Motor neuron (in vitro differentiated cells): ENCODE measurements at places on chromosomes 11 and 22. TPM values are rescaled to one million over a fixed set of nuclear protein-coding genes. Genes with fewer than 3 reads are reported as not detected.

GRCh38 chr11:118988280-118988679, 9.7 kb upstream of the CENATAC start:
- ATAC-seq = no peak

DNA sequence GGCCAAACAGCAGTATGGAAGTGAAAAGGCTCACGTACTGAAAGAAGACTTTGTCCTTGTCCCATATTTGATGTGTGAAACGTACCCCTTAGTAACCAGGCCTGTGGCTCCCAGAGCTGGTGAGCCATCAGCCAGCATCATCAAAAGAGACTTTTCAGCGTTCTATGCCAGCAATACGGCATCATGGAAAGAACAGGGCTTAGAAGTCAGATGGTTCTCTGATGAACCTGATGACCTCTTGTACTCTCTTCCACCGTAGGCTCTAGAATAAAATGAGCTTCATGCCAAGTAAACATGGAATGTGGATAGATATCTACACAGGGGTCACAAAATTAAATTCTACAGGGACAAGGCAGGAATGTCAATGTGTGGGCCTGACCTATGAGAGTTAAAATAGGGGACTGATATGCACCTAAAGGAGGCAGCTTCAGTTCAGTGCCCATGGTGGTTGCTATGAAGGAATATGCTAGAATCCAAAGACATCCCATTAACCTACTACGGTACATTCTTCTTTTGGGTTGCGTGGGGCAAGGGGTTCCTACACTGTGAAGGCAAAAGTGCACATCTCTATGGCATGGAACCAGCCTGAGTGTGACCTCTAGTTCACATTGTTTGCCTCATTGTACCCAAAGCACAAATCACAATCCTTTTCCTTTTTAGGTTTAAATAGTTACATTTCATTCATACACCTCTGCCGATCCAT, 130.6 kb downstream of the ETS1 start:
- ATAC-seq = no peak

- peak; percentile 4 for ATAC-seq
Observed at GRCh38 chr11:555227-555779, 5.2 kb downstream of the LMNTD2 start.

DNA sequence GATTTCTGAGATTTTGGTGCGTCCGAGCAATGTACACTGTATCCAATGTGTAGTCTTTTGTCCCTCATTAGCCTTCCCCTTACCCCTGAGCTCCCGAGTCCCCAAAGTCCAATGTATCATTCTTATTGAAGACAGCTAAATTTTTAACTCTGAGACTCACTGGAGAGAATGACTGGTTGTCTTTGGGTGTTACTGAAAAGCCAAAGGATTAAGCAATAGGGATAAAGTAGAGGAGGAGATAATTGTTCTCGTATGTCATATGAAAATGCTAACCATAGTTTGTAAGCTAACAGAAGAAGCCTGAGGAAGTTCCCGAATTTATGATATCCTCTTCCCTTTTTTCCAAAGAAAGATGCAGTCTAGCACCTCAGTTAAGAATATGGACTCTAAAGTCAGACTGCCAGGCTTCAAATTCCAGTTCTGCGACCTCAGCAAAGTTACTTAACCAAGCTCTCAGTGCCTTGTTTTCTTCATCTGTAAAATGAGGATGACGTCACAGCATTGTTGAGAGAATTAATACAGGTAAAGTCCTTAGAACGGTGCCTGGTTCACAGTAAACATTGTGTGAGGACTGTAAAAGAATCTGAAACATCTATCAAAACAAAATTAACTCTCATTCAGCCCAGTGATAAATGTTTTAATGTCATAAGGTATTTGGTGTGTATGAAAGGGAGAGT, 1.6 kb upstream of the MSANTD2 start:
- no peak for ATAC-seq

DNA sequence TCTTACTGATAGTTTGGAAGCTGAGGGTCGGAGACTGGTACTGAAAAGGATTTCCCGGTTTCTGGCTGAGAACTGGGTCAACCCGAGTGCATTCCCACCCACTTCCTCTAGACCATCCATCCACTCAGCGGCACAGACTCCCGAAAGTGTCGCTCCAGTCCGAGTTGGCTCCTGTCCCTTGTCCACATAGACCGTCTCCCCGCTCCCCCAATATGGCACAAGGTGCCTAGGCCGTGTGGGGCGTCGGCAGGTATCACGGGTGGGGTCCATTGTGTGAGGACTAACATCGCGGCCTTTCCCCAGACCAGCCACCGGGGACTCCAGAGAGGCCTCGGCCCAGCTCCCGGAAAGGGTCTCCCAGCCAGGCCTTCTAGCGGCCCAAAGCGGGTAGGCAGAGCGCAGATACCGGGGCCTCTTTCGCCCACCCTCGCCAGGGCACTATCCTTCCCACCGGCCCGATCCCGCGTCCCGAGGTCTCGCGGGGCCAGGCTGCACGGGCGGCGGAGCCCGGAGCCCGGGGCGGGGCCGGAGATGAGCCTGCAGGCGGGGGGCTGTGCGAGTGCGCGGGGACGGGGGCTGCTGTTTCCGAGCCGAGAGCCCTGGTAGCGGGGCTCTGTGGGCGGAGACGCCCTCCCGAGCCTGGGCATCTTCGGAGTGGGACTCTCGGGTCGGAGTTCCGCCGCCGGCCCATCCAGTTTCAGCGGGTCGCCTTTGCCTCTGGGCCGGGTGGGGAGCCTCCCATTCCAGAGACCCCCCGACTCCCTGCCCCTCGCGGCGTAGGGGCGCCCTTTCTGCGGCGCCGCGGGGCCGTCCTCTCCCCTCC, 21.1 kb downstream of the SERPINH1 start:
- ATAC-seq = peak; percentile 92

RGL4 gene
- 0.36 and 1.0 TPM in 2 replicates for total RNA-seq

GRCh38 chr11:46122945-46123715, 1.9 kb upstream of the PHF21A start:
- no peak for ATAC-seq

CHRM1 gene
- total RNA-seq = 0.05 and 0.13 TPM in 2 replicates

DNA sequence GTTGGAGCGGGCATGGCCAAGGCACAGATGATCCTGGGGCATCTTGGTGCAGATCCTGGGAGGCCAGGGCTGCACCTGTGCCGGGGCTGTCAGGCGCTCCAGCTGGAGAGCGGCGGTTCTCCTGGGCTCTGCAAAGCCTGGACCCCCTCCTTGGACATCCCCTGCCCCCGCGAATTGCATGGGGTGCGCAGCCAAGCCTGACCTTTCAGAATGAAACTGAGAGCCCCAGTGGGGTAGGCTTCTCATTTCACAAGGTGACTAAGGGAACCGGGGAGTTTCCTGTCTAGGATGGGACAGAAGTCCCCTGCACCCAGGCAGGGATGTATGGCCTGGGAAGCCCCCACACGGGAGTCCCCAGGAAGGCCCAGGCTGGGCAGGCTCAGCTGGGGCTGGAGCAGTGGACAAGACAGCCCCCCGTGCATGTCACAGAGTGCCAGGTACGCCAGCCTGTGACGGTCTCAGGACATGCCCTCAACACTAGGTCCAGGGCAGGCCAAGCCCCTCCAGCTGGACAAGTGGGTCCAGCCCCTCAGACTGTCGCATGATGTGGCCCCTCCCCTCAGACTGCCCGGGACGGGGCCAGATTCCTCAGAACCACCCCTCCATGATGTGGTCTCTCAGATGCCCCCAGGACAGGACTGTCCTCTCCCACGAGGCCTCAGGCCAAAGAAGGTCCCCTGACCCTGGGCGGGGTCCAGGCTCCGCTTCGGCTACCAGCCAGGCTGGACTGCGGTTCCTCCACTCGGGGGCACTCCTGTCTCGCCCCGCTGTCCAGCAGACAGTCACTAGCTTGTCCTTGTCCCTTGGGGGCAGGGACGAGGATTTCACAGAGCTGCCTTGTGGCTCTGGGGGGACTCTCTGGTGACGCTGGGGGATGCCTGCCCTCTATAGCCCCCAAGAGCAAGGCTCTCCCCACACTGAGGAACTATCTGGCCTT, 2.3 kb downstream of the LSP1 start:
- no peak for ATAC-seq

GRCh38 chr11:92391808-92392207, 167.2 kb downstream of the FAT3 start:
- peak; percentile 62 for ATAC-seq

CHRDL2 gene
- total RNA-seq = 0.09 and 0.17 TPM in 2 replicates

GRCh38 chr11:75428281-75428724, 4.7 kb downstream of the KLHL35 start:
- ATAC-seq = no peak

DNA sequence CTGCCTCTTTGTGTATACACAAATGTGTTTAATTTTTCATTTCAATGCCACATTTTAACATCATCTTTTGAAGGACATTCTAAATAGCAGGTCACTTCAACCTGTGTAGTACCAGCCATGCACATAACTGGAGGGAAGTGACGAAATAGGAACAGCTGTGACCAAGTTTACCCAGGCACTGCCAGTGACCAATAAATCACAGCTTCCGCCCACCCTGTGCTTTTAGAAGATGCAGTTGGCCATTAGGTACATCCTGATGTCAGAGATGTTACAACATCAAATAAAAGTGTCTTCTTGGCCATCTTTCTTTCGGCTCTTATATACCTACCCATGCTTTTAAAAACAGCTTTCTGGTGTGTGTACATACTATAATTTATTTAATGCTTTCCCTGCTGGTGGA, 7.8 kb downstream of the LDLRAD3 start:
- peak; percentile 21 for ATAC-seq

UBQLNL gene
- total RNA-seq = 0.31 and 0.60 TPM in 2 replicates

DNA sequence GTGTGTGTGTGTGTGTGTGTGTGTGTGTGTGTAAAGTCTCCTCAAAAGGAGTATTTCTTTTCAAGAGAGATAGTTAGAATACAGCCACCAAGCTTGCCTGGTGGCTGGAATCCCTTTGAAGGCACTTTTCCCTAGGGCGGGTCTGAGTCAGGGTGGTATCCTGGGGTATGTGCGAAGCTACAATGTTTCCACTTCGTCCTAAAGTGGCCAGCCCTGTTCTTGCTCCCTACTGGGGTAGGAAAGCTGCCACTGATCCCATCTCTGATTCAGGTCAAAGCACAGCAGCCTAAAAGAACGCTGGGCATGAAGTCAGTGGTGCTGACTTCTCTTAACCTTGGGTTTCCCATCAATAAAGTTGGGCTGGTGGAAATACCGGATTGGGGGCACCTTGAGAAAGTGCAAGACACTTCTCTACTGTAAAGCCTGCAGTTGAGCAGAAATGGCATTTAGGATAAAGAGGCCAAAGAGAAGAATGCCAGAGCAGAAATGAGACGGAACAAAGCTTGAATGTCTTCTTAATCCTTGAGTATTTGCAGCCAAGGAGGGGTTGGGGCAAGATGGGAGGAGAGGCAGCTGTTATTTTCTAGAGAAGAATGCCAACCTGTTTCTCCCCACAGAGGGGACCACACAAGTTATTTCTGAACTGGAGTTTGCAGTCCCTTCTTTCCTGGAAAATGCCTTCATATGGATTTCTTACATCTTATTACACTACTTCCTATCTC, 35.3 kb downstream of the ZNRF3 start:
- ATAC-seq = peak; percentile 20

GRCh38 chr22:44753189-44754042, 1.0 kb downstream of the ARHGAP8 start:
- ATAC-seq = peak; percentile 25

DNA sequence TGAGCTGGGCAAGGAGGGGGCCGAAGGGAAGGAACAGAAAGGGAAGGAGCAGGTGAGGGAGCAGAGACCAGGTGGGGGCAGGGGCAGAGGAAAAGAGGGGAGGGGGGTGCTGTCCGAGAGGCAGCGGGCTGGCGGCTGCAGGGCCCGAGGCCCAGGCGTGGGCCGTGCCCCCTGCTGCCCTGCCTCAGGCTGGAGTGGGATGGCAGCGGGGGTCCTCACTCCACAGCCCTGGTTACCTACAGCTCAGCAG, 2.3 kb downstream of the IGF2 start:
- ATAC-seq = peak; percentile 9

GRCh38 chr22:22067192-22067591, 84.6 kb upstream of the TOP3B start:
- ATAC-seq = no peak

TBC1D22A gene
- total RNA-seq = 11.1 and 12.5 TPM in 2 replicates

DNA sequence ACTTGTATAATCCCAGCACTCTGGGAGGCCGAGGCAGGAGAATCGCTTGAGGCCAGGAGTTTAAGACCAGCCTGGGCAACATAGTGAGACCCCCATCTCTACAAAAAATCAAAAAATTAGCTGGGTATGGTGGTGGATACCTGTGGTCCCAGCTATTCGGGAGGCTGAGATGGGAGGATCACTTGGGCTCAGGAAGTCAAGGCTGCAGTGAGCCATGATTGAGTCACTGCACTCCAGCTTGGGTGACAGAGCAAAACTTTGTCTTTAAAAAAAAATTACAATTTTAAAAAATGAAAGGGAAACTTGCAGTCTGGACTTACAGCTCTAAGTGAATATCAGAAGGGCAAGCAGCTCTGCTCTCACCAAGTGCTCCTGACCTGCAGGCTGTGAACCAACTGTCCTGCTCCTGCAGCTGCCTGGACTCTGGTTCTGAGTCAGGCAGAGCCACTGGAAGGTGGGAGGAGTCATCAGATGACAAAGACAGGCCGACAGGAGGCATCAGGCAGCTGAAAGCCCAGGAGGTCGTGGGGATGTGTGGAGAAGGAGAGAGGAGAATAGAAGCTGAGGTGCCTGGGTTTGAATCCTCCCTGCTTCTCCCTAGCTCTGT, 9.6 kb downstream of the SMTNL1 start:
- ATAC-seq = peak; percentile 47

DNA sequence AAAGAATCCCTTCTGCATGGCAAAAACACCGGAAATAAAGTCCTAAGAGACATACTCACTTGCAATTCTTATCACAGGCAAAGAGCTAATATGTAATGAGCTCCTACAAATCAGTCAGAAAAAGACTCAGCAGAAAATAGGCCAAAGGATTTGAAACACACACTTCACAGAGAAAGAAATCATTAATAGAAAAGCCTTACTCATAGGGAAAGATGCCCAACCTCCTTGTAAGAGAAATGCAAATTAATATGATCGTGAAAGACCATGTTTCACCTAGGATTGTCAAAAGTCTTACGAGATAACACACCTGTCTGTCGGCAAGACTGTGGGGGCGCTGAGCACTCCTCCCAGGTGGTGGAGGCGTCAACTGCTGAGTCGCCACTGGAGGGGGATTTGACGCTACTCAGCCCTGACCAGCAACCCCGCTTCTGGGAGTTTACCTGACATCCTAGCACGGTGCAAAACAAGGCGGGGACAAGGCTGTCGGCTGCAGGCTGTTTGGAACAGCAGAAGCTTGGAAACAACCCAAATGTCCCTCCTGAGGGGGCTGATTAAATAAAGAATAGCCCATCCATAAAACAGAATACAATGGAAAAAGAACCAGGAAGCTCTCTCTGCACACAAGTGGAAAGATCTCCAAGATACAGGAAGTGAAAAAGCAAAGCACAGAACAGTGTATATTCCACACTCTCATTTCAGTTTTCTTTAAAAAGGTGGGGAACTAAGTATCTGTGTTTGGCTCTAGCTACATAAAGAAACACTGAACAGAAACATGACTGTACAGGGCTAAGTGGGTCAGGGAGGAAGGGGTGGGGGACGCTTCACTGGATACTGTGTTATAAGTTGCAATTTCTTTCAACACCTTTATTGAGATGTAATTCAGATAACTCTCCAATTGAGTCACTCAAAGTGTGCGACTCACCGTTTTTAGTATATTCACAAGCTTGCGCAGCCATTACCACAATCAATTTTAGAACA, 11.5 kb downstream of the CSNK1E start:
- ATAC-seq = peak; percentile 9
